ENCODE measurements at places on chromosomes 11 and 22.

- DNase-seq, result no peak
Observed at GRCh38 chr22:17332109-17332800, 37.0 kb upstream of the CECR2 start.

- DNase-seq, result no peak
Observed at GRCh38 chr22:19554834-19555404, 30.7 kb upstream of the CLDN5 start.

- DNase-seq, result peak; percentile 68
Observed at GRCh38 chr22:40709752-40710413, 30.6 kb downstream of the MCHR1 start.

- no peak for DNase-seq
Observed at GRCh38 chr22:46072110-46072881, 78.0 kb upstream of the PPARA start.

GRCh38 chr22:27680636-27681035 is 120.9 kb downstream of the MN1 start:
- DNase-seq, result no peak

GRCh38 chr11:7844986-7845385 is 48.2 kb upstream of the OR5P2 start:
- DNase-seq, result no peak

DNA sequence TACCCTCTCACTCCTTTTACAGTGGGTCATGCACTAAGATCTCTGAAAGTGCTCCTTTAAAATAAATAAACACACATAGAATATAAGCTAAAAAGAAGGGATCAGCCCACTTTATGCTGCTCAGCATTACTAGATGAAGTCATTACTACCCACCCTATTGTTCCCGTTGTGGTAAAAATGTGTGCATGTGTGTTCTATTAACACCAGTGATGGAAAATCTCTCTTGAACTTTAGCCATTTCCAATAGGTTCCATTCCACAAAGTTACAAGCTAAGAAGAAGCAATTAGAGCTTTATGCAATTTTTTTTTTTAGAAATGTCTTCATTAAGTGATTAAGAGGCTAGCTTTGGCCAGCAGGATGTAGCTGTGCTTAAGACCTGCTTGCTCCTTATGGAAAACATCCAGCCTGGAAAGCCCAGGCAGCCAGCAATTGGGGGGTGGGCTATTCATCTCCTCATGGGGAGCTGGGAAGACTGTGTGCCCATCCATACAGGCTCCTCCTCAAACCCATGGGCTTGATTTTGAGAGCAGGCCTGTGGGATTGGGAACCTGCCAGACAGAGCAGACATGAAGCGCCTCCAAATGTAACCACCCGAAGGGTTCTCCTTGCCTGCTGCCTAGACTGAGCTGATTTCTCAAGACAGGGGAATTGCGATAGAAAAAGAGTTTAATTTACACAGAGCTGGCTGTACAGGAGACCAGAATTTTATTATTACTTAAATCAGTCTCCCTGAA is 92.9 kb upstream of the PARVA start:
- no peak for DNase-seq

DNA sequence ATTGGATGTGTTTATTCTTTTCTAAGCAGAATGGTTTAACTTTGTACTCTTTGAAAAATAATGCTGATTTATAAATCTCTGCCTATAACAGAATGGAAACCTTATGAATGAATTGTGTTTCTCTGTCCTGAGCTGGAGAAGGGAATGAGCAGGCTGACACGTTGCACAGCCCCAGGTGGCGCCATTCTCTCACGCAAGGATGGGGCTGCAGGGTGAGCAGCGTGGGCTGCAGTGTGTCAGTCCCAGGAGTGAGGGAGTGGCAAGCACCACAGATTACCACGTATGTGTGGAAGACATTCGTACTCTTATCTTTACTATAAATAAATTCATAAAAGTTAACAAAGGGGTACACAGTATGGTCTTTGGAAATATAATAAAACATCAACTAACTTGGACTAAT is 33.4 kb downstream of the FDX1 start:
- DNase-seq, result no peak

- peak; percentile 65 for DNase-seq
Observed at GRCh38 chr22:43500792-43501785, 89.3 kb downstream of the MPPED1 start.

DNA sequence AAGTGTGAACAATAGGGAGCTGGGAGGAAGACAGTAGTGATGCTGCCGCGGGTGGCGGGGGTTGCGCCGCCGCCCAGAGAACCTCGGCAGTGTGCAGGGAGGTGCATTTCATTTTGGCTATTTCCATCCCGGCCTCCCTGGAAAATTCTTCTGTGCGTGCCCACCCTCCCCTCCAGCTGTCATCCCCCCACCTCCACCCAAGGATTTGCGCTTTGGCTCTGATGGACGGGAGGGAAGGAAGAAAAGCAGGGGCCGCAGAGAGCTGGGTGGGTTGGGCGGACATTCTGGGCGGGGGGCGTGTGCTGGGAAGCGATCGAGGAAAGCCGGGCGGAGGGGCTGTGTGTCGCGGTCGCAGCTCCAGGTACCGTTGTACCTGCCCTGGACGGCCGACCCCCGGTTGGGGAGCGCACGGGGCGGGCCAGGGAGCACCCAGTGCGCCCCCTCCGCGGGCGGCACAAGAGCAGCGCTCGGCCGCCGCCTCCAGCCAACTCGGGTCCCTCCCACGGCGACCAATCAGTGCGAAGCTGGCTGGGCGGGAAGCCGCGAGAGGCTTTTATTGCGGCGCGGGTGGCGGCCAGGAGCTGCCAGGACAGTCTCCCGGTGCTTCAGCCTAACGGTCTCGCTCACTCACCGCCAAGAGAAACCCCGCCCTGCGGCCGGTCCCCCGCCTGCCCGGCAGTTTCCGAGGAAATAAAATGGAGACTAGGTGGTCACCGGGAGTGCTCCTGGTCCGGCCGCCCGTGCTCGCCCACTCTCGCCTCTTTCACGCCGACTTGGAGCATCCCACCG is 1.6 kb downstream of the NCAM1 start:
- DNase-seq, result no peak

DNA sequence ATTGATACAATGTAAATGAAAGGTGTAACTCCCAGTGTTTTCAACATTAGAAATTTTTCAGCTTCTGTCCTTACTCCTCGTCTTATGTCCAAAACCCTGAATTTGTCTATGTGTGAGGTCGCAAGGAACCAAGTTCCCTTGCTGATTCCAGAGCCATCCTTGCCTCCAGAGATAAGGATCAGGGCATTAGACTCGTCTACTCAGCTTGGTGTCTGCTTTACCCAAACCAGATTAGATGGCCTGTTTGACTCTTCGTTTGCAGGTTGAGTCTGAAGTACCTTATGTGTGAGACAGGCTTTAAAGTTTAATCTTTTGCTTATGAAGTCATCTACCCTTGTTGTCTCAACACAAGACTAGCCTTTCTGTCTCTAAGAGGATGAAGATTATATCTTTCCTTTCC is 55.6 kb downstream of the SPECC1L start:
- no peak for DNase-seq

DNA sequence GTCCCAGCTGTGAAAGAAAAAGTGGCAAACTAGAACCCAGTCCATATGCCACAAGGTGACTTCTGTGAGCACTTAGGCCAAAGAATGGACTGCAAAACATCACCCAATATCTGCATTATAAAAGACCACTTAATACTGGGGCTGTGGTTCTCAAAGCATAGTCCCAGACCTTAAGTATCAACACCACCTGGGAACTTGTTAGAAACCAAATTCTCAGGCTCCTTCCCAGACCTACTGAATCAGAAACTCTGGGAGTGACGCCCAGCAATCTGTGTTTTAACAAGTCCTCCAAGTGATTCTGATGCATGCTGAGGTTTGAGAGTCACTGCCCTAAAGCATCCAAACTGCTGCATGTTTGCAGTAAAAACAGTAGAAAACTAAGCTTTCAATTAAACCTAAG is 81.3 kb downstream of the SERGEF start:
- DNase-seq, result no peak

- DNase-seq, result no peak
Observed at GRCh38 chr11:101917226-101917625, 904 bp upstream of the ANGPTL5 start.

GRCh38 chr22:26342745-26343410 is 86.2 kb upstream of the ASPHD2 start:
- DNase-seq, result no peak

GRCh38 chr22:50061141-50061823 is 3.2 kb upstream of the TTLL8 start:
- no peak for DNase-seq

- DNase-seq, result no peak
Observed at GRCh38 chr11:67272327-67273259, 6.3 kb downstream of the GRK2 start.

DNA sequence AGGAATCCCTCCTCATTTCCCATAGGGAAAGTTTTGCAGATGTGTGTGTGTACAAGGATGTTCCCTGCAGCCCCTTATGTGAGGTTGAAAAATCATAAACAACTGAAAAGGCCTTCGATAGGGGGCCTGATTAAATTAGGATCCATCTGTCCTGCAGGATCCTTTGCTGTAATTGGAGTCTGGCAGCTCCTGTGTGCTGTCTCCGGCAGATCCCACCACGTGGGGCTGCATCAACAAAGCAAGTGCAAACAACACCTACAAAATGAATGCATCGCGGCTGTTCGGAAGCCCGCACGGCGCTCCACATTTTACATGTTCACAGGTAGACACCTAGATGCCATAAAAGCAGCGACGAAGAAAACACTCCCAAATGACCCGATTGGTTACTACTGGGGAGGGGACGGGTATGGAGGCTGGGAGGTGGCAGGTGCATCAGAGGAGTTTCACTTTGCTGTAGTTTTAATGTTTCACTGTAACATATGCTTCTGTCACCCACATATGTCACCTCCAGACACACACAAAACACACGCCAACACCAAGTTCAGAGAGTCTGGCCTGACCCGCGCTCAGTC is 52.2 kb downstream of the NFAM1 start:
- peak; percentile 70 for DNase-seq

- DNase-seq, result peak; percentile 58
Observed at GRCh38 chr22:45966320-45966894, 10.6 kb downstream of the WNT7B start.

GRCh38 chr22:48343461-48343860 is 1484.2 kb downstream of the BRD1 start:
- DNase-seq, result no peak

GRCh38 chr11:35275786-35276170 is 136.8 kb downstream of the CD44 start:
- no peak for DNase-seq

DNA sequence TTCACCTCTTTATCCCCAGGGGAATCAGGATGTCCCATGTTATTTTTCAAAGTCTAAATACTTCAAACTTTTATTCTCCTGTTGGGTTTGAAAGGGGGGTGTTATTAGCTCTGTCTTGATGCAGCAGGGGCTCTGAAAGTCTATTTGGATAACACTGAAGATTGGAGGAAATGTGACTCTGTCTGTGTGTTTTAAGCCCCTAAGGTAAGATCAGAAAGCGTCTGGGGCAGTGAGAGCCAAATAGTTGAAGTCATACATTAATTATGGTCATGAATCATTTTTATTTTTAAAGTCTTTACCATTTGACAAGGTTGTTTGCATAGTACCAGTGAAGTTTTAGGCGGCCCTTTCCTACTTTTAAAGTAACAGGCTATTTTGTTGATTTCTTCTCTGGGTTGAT is 139.0 kb downstream of the UVRAG start:
- no peak for DNase-seq

DNA sequence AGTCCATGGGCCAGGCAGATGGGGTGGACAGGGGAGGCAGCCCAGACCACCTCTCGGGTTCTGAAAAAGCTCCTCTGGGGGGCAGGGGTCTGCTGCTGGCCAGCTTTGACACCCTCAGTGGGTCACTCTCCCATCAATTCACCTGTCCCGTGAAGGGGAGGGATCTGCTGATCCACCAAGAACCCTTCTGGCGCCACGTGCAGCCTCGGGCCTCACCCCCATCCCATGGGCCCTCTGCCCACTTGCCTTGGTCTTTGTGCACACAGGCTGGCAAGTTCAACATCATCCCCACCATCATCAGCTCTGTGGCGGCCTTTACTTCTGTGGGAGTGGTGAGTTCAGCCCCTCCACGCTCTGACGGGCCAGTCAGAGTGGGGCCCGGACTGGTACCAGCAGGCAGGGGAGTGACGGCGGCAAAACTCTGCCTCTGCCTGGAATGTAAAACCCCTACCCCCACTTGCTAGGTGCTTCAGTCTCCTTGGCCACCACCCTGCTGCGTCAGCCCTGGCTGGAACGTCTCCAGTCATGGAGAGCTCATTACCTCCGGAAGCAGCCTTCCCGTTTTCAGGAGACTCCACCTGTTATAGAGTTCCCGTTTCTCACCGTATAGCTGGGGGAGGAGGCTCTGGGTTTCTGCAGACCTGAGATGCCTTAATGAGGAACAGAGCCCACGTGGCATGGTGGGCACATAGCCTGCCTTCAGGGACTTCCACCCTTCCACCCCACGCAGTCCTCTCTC is 12.7 kb downstream of the PRG3 start:
- DNase-seq, result no peak

DNA sequence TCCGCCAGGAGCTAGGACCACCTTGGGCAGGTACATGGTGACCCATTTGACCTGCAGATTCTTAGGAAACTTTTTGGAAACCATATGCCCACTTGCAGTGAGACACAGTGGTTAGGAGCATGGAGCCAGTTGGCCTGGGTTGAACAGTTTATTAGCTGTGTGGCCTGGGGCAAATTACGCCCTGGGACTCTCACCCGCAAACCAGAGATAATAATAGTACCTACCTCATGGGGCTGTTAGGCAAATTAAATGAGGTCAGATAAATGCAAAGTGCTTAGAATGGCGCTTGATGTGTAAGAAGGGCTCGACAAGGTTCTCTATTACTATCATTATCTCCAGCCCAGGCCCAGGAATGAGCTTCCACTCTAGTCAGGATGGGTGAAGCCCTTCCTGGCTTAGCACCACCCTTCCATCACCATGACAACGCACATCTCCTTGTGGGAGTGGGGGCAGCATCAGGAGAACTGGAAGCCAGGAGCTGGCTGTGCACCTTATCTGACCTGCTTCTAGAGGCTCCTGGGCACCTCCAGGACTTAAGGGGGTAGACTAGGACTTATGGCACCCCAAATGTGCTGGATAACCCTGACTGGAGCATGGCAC is 5.1 kb downstream of the SYT12 start:
- DNase-seq, result no peak

- no peak for DNase-seq
Observed at GRCh38 chr22:23580576-23581259, 628 bp upstream of the IGLL1 start.

- DNase-seq, result no peak
Observed at GRCh38 chr11:66494458-66494857, 14.2 kb downstream of the DPP3 start.

DNA sequence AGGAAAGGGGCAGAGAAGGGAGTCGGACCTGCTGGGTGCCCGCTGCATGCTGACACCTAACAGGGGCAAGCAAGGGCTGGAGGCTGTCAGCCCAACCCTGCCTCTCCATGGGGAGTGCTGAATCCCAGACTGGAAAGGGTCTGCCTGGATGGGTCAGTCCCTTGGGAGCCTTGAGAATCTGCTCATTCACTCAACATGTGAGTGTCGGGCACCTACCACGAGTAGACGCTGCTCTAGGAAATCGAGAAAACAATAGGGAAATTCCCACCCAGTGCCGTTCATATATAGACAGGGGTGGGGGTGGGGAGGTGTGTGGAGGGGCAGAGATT is 4.4 kb upstream of the CTSD start:
- no peak for DNase-seq
